Activated CD8-positive, alpha-beta T cell treated with anti-CD3 and anti-CD28 coated beads, Interleukin-2, amount 10 ng/mL, durations not matched to agents 7 days and 5 days (primary cell): ENCODE measurements at places on chromosomes 16 and 17. TPM values are rescaled to one million over a fixed set of nuclear protein-coding genes. Genes with fewer than 3 reads are reported as not detected.
A peak's percentile ranks its signal among the peaks of the same experiment; 100 is the strongest.

COL1A1 gene
- total RNA-seq, result 0.26 TPM

- no peak for DNase-seq
- H3K4me1 ChIP-seq, result no peaks in the 10 kb centered on the region
- H3K4me3 ChIP-seq, result peak overlapping the region; percentile 45
- H3K36me3 ChIP-seq, result peaks cover 5% of the 10 kb centered on the region
- no peaks in the 10 kb centered on the region for H3K27me3 ChIP-seq
- H3K27ac ChIP-seq, result peak overlapping the region; percentile 74
Observed at GRCh38 chr16:53913099-53913870, 209.3 kb downstream of the FTO start.

DNA sequence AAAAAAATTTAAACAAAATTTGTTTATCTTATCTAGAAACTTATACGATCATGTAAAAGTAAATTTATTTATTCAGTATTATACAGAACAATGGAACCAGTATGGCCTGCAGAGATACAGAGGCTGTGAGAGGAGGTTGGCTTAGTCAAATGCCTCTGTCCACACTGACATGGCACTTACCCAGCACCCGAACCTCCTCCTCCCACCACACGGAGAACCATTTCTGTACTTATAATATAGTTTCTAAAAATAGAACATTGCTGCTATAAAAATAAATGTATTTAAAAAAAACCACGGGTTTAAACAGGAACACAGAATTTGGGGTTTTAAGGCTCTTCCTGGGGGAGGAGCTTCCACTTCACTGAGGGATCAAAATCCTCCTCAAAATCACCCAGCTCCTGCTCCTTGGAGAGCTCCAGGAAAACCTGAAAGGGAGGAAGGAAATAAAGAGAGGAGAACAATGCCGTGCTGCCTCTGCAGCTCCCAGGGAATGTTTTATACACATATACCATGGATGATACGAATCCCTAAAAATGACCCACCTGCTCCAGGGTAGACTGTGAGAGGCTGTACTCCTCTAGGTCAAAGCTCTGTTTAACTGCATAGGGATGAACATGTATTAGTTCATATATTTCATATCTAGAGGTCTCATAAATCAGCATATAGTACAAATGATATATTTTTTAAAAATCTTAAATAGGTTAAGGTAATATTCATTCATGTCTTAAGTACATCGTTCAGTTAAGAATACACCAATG is 87.3 kb downstream of the ABCA8 start:
- no peak overlapping the region for H3K27ac ChIP-seq
- DNase-seq, result no peak
- no peak overlapping the region for H3K4me3 ChIP-seq
- H3K4me1 ChIP-seq, result no peaks in the 10 kb centered on the region
- H3K36me3 ChIP-seq, result no peaks in the 10 kb centered on the region

- H3K27me3 ChIP-seq, result no peaks in the 10 kb centered on the region
- H3K4me3 ChIP-seq, result no peak overlapping the region
- peaks cover 25% of the 10 kb centered on the region for H3K36me3 ChIP-seq
- peak overlapping the region; percentile 20 for H3K27ac ChIP-seq
Observed at GRCh38 chr17:42010898-42011516, 6.2 kb downstream of the DNAJC7 start.

GRCh38 chr16:89123831-89124100 is 30.1 kb downstream of the ACSF3 start:
- peak overlapping the region; percentile 46 for H3K27ac ChIP-seq
- H3K4me3 ChIP-seq, result no peak overlapping the region
- peaks cover 50% of the 10 kb centered on the region for H3K36me3 ChIP-seq
- H3K4me1 ChIP-seq, result peaks cover 22% of the 10 kb centered on the region
- no peaks in the 10 kb centered on the region for H3K27me3 ChIP-seq
- DNase-seq, result no peak

- peaks cover 48% of the 10 kb centered on the region for H3K36me3 ChIP-seq
- no peaks in the 10 kb centered on the region for H3K4me1 ChIP-seq
- no peak overlapping the region for H3K27ac ChIP-seq
- no peak for DNase-seq
Observed at GRCh38 chr17:62565817-62566216, 61.7 kb upstream of the MRC2 start.

ASGR1 gene
- 0.63 TPM for total RNA-seq

DNA sequence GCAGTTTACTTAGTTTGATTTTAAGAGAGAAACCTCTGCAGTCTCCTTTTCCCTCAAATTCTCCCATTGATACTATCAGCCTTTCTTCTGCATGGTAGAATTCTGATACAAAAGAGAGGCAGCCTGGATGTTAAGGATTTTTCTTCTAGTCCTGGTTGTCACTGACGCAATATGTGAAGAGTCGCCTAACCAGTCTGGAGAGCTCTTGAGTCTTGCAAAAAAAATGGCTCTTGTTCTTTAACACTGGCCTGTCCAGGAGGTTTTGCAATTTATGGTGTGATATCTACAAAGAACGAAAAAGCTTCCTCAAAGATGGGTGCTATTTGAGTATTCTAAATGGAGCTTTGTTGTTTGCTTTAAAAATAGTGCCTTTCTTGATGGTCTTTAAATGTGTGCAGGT is 28.9 kb downstream of the COX10 start:
- peaks cover 23% of the 10 kb centered on the region for H3K36me3 ChIP-seq
- no peak overlapping the region for H3K27ac ChIP-seq
- H3K4me3 ChIP-seq, result no peak overlapping the region
- no peaks in the 10 kb centered on the region for H3K27me3 ChIP-seq

KCNH6 gene
- not detected for total RNA-seq

DNA sequence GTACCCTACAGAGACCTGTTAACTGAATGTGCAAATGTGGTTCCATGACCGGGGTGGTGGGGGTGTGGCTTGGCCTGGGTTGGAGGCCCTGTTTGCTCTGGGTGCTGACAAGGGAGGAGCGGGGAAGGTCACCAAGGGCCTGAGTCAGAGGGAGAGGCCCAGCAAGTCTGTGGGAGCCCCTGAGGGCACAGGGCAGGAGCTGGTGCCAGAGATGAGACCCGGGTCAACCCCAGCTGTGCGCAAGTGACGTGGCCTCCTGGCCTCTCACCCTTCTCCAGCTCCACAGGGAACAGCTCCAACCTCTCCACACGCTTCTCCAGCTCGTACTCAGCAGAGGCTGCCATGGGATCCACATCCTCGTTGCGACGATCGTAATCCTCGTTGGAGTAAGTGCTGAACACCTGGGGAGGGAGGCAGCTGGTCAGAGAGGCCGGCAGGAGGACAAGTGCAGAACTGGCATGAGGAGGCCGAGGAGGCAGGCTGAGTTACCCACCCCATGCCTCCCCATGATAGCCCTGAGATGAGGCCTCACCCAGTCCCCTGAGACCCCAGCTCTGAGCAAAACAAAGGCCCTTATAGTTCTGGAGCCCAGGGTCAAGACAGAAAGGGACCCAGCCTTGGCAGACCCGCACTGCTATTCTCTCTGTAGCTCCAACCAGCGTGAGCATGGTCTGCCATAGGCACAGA is 5.5 kb downstream of the PPP1R9B start:
- H3K4me1 ChIP-seq, result peaks cover 75% of the 10 kb centered on the region
- peaks cover 81% of the 10 kb centered on the region for H3K36me3 ChIP-seq
- no peak overlapping the region for H3K4me3 ChIP-seq
- H3K27me3 ChIP-seq, result no peaks in the 10 kb centered on the region
- H3K27ac ChIP-seq, result peak overlapping the region; percentile 81

SMG1 gene
- total RNA-seq, result 123 TPM

DNA sequence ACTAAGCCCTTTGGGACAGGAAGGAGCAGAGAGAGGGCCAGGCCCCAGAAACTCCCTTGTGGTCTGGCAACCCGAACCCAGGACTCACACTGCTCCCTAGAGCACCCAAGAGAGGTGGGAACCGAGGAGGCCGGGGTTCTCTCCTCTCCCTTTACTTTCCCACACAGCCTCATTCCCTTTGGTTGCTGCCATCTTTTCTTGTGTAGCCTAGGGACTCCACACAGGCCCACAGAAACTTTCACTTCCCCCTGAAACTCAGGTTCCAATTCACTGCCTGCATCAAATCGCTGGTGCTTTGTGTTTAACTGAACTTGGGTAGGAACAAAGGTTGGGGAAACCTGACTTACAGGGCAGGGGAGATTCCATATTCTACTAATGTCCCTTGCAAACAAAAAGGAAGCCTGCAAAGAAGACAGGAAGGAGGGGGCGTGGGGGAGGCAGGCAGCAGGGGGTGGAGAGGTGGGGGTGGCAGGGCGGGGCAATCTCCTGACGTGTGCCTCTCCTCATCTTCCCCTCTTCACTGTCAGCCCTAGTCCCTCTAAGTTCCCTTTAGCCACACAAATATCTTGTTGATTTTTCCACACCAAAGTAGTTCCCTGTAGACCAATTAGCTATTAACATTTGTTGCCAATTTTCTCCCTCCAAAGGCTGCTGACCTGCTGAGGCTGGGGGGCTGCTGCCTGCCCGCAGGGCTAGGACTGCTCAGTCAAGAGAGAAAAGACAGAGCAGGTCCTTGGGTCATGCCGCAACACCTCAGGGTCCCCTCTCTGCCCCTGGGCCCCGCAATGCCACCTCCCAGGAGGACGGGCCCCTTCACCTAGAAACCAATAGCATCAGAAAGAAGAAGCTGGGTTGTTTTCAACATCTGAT is 8.0 kb downstream of the ST3GAL2 start:
- peaks cover 55% of the 10 kb centered on the region for H3K4me1 ChIP-seq
- H3K36me3 ChIP-seq, result peaks cover 16% of the 10 kb centered on the region
- H3K4me3 ChIP-seq, result peak overlapping the region; percentile 53

DNA sequence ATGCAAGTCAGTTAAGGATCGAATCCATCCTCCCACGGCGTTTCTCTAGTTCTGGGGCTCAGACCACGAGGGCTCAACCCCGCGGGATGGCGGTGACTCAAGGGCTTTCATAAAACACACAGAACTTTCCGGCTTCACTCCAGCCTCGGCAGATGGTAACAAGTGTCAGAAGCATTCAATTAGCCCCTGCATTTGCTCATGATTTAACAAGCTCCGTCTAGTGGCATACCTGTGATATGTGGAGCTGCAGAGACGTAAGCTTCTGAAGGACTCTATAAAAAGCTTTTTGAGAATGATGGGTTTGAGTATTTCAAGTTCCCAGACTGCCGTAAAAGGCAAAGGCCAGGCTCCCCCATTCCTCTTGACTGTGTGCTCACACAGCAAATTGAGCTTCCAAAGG is 91.3 kb upstream of the SEC14L1 start:
- H3K27ac ChIP-seq, result no peak overlapping the region
- H3K27me3 ChIP-seq, result peaks cover 5% of the 10 kb centered on the region
- DNase-seq, result no peak
- no peaks in the 10 kb centered on the region for H3K4me1 ChIP-seq

DNA sequence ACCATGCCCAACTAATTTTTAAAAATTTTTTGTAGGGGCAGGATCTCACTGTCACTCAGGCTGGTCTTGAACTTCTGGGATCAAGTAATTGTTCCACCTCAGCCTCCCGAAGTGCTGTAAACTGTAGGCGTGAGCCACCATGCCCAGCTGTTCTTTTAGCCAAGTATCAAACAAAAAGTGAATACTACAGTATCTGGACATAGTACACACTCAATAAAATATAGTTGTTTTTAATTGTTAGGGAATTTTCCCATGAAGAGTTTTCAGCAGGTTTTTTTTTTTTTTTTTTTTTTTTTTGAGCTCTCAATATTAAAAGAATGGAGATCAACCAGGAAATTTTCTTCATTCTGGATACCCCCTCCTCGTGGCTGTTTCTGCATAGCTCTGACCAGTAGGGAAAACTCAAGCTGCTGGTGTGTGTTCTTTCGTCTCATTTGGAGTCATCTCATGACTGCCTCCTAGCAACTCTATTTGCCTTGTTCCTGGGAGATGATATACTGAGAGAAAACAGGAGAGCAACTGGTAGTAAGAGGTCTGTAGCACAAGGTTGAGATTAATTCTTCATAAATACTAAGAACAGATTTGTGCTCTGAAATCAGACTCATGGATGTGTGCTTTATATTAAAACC is 16.5 kb upstream of the PHAF1 start:
- no peak for DNase-seq
- H3K36me3 ChIP-seq, result peaks cover 23% of the 10 kb centered on the region
- H3K27ac ChIP-seq, result no peak overlapping the region
- no peaks in the 10 kb centered on the region for H3K4me1 ChIP-seq
- no peaks in the 10 kb centered on the region for H3K27me3 ChIP-seq

DNA sequence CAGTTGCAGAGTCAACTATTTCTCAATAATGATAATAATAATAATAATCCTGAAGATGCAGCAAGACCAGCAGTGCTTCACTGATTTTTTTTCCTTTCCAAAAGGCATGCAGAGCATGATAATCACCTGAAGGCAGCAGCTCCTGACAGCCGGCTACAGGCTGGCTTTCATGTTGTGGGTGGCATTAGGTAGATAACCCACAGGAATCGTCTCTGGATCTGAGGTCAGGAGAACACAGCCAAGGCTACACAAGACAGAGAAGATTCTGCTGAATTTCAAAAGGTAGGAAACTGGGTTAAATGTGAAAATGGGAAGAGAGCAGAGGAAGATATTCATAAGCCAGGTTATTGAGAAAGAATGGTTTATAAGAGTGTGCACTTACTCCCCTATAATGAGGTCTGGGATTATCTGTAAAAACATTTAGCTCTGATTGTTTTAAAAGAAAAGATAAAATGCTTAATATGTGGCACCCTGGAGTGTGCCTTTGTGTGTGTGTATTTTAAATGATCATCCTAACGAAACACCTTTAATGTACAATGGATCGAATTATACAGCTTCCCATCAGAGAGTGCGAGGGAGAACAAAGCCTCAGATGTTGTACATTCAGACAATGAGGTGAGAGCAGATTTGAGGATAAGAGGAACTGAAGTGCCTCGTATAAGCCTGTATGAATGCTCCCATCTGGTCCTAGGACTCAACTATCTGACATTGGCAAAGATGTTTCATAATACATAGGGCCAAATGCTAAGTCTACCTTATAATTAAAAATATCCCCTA is 273.1 kb downstream of the PHKB start:
- H3K4me1 ChIP-seq, result peaks cover 10% of the 10 kb centered on the region
- no peak for DNase-seq
- H3K36me3 ChIP-seq, result no peaks in the 10 kb centered on the region
- no peak overlapping the region for H3K27ac ChIP-seq
- H3K4me3 ChIP-seq, result no peak overlapping the region
- peaks cover 6% of the 10 kb centered on the region for H3K27me3 ChIP-seq

DNA sequence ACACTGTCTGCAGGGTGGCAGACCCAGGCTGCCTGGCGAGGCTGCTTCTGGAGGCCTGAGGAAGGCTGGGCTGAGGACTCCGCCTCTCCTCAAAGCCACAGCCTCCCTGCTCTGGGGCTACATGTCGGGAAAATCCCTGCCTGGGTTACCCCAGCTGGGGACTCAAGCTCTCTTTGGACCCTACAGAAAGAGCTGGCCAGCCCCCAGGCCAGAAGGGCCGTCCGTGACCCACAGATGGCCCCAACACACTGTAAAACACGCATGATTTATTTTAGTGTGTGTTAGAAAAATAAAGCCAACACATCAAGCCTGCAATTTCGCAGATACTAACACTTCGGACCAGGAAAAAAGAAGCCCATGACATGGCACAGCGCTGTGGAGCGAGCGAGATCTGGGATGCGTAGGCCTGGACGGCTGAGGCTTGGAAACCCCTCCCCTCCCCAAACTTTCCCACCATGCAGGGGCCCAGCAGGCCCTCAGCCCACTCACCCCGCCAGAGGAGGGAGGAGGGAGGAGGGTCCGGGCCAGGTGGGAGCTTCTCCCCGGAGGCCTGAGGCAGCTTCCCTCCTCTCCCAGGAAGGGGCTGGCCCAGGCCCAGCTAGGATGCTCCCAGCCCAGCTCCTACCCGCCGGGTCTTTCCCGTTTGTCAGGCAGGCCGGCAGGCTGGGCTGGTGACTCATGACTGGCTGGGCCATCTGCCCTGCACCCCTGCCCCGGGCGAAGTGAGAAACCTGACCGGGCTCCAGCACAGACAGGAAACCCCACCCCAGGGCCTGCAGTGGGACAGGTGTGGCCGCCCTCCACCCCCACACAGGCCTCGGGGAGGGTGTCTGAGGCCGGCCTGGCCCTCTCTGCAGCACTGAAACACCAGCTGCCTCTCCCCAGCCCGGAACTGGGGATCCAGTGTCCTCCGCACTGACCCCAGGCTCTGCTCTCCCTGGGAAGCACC is 34.1 kb upstream of the SLC38A10 start:
- no peak overlapping the region for H3K4me3 ChIP-seq
- H3K27ac ChIP-seq, result no peak overlapping the region
- no peaks in the 10 kb centered on the region for H3K36me3 ChIP-seq
- no peak for DNase-seq
